Epithelial cell of esophagus (primary cell): ENCODE measurements at places on chromosomes 5 and 9.

GRCh38 chr5:34598177-34598794 lies 57.8 kb upstream of the RAI14 start:
- peak; percentile 92 for DNase-seq

DNA sequence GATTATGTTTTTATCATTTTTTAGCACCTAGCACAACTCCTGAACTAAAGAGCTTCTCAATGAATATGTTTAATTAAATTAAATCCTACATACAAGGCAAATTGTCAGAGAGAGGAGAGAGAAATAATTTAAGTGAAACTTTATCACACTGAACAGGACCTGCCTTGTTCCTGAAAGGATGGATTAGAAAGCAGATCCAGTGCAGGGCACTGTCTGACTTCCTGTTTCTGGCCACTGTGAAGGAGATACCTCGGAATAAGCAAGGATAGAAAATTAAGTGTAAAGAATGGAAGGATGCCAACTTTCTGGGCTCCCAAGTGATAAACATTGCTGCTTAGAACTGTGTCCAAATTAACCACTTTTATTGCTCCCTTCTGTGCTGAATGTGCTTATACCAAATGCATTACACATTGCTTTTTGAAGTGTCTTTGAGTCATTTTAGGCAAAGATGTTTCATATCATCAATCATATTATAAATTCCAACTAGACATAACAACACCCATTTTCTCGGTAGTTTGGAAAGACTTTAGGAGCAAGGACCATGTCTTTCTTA lies 89.1 kb upstream of the SPDL1 start:
- DNase-seq, result no peak

- peak; percentile 72 for DNase-seq
Observed at GRCh38 chr5:157761690-157762621, 18.4 kb downstream of the LSM11 start.

DNA sequence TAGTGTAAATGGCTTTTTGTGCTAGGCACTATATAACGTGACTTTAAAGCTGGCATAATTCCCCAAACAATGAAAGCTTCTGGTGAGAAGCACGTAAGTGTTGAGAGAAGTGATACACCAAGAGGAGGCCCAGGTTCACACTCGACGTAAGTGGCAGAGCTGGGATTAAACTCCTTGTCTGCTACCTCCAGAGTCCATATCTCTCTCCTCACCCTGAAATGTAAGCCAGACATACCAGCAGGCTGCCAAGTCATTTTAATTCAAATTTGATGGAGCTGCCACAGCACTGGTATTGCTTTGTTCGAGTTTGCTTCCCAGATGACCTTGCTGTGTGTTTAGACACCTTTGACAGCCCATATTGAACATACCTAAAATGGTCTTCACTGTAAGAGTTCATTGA lies 319.7 kb downstream of the GLIS3 start:
- no peak for DNase-seq
